ENCODE measurements at places on chromosomes 16 and 17. TPM values are rescaled to one million over a fixed set of nuclear protein-coding genes. Genes with fewer than 3 reads are reported as not detected.

The CASKIN1 gene
- total RNA-seq: 9.0 TPM

The KCNH4 gene
- total RNA-seq: not detected

- peaks cover 20% of the 10 kb centered on the region for H3K4me1 ChIP-seq
- DNase-seq: peak; percentile 32
- no peaks in the 10 kb centered on the region for H3K36me3 ChIP-seq
- H3K27me3 ChIP-seq: peaks cover 11% of the 10 kb centered on the region
- H3K4me3 ChIP-seq: no peak overlapping the region
Observed at GRCh38 chr17:79993390-79994227, 42.1 kb downstream of the TBC1D16 start.

- peaks cover 26% of the 10 kb centered on the region for H3K4me1 ChIP-seq
- no peak overlapping the region for H3K27ac ChIP-seq
- no peak for DNase-seq
- no peaks in the 10 kb centered on the region for H3K36me3 ChIP-seq
- no peaks in the 10 kb centered on the region for H3K27me3 ChIP-seq
Observed at GRCh38 chr17:38653230-38653629, 21.5 kb downstream of the EPOP start.

DNA sequence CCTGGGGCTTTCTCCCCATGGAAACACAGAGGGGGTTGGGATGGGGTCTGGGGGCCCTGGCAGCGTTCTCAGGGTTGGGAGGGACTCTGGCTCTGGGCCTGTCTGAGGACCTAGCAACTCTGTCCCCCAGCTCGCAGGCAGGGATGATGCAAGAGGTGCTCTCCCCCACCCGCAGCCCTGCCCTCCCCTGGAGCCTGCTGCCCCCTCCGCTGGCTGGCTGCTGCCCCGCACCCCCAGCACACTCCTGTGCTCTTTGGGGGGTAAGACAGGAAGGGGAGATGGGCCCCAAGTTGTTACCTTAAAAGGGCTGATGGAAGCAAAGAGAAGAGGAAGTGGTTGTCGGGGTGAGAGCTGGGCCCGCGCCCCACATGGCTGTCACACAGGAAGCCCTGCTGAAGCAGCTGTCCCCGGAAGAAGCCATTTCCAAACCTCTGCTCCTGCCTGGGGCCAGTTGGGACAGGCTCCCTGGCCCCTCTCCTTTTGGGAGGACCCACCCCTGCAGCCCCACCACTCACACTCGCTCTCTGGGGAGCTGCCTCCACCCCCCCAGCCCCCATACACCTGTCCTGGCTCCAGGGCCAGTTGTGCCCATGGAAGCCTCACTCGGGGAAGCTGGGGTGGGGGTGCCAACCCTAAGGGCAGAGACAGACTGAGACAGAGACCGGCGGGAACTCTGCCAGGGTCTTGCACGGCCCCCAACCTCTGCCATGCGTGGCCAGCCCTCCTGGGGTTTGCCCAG lies 2.5 kb downstream of the CORO1A start:
- H3K4me3 ChIP-seq: no peak overlapping the region
- no peak for DNase-seq
- peaks cover 2% of the 10 kb centered on the region for H3K4me1 ChIP-seq

DNA sequence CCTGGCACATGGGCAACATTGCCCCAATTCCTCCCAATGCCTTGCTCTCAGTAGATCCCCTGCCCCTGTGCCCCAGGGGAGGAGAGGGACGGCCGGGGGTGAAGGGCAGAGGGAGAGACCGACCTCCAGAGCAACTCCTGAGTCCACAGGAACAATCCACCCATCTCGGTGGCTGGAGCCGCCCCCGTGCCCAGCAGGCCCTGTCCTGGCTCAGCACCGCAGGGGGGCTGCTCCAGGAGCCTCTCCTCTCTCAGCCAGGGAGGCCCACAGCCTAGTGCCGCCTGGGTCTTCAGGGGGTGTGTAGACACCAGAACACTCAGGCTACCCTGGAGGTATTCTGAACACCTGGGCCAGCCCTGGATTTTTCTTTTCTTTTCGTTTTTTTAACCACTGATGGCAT lies 233.7 kb upstream of the SDK2 start:
- H3K4me1 ChIP-seq: peaks cover 6% of the 10 kb centered on the region
- H3K27ac ChIP-seq: no peak overlapping the region
- no peak overlapping the region for H3K4me3 ChIP-seq

- no peaks in the 10 kb centered on the region for H3K4me1 ChIP-seq
- H3K27ac ChIP-seq: no peak overlapping the region
- H3K36me3 ChIP-seq: no peaks in the 10 kb centered on the region
- no peak overlapping the region for H3K4me3 ChIP-seq
Observed at GRCh38 chr16:3119701-3120408, 7.5 kb downstream of the ZNF205 start.

GRCh38 chr17:41680426-41681040 lies 8.2 kb upstream of the EIF1 start:
- H3K27ac ChIP-seq: no peak overlapping the region
- no peaks in the 10 kb centered on the region for H3K27me3 ChIP-seq
- no peak for DNase-seq
- H3K4me3 ChIP-seq: no peak overlapping the region

DNA sequence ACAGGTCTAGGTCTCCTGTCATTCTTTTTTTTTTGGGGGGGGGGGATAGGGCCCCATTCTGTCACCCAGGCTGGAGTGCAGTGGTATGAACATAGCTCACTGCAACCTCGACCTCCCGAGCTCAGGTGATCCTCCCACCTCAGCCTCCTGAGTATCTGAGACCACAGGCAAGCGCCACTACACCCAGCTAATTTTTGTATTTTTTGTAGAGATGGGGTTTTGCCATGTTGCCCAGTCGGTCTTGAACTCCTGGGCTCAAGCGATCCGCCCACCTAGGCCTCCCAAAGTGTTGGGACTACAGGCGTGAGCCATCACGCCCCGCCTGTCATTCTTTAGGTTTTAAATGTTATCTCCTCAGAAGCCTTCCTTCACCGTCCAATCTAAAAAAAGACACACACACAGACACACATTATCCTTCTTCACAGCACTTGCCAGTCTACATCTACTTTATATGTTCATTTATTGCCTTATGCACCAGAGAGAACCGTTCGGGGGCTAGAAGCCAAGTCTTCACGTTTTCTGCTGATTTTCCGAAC lies 694 bp downstream of the MRPL27 start:
- DNase-seq: no peak
- H3K4me1 ChIP-seq: peaks cover 6% of the 10 kb centered on the region
- H3K27ac ChIP-seq: no peak overlapping the region
- peak overlapping the region; percentile 85 for H3K4me3 ChIP-seq

DNA sequence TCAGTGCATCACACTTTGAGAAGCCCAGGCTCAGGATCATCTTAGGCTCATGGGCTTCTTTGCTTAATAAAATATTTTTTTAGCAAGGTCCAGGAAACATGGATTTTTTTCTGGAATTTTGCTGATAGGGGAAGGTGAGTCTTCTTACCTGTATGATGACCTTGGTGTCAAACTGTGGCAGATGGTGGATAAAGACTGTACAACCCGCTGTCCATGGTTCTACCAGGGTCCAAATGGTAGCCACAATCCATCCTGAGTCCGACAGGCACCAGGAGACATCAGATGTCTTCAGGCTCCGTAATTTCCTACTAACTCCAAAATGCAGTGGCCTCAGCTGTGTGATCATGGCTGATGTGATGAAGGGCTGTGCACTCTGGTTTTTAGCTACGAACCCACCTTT lies 27.8 kb downstream of the ACSM1 start:
- no peak overlapping the region for H3K27ac ChIP-seq
- H3K4me3 ChIP-seq: no peak overlapping the region
- DNase-seq: no peak
- H3K4me1 ChIP-seq: no peaks in the 10 kb centered on the region

GRCh38 chr17:50550661-50551432 lies 3.9 kb downstream of the SPATA20 start:
- H3K36me3 ChIP-seq: no peaks in the 10 kb centered on the region
- H3K4me3 ChIP-seq: no peak overlapping the region
- peak; percentile 95 for DNase-seq
- peaks cover 8% of the 10 kb centered on the region for H3K4me1 ChIP-seq

DNA sequence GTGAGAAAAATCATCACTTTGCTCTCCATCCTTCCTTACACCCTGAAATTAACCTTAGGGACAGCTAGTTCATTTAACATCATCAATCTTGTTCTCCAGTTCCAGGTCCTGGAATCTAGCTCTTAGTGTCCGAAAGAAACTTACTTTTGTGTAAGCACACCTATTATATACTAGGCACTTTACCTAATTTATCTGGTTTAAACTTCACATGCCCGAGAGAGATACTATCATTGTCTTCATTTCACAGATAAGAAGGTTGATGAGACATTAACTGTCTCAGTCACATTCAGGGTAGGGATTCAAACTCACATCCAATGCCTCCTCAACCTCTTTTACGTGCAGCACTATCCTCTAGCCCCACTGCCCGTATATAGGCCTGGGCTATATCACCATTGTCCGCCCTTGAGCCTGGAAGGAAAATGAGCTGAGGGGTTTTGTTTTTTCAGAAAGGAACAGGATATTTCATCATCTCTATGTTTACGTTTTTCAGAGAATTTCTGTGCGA lies 501 bp upstream of the AP2B1 start:
- peak overlapping the region; percentile 91 for H3K27ac ChIP-seq
- H3K4me1 ChIP-seq: peaks cover 13% of the 10 kb centered on the region
- H3K36me3 ChIP-seq: no peaks in the 10 kb centered on the region
- H3K27me3 ChIP-seq: peaks cover 12% of the 10 kb centered on the region

DNA sequence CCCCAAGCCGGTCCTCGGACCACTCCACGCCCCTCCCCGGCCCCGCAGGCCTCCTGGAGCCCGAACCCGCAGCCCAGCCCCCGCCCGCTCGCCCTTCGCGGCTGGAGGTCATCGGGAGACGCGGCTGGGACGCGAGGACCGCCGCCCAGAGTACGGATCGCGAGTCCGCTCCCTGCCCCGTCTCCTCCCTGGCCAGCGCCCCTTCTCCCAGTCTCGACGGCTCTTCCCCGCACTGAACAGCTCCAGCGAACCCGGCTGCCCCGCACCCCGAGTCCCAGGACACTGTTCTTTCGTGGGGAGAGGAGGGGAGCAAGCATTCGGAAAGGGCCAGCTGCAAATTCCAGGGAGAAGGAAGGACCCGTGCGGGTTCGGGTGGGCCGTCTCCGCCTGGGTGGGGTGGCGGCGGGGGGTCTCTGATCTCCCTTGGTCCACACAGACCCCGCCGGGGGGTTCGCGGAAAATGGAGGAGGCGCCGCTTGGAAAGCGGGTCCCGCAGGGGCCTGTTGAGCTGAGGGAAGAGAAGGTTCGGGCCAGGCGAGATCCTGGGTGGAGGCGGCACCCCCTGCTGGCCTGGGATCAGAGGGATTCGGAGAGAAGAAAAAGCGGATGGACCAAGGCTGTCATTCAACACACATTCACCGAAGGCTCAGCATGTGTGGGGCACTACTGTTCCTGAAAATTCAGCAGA lies 632 bp upstream of the RTN4RL1 start:
- peaks cover 90% of the 10 kb centered on the region for H3K27me3 ChIP-seq
- peak; percentile 74 for DNase-seq
- H3K4me1 ChIP-seq: peaks cover 23% of the 10 kb centered on the region
- peak overlapping the region; percentile 62 for H3K4me3 ChIP-seq

- no peaks in the 10 kb centered on the region for H3K27me3 ChIP-seq
- H3K36me3 ChIP-seq: peaks cover 13% of the 10 kb centered on the region
- H3K4me1 ChIP-seq: peaks cover 13% of the 10 kb centered on the region
Observed at GRCh38 chr17:6577686-6578263, 21.4 kb upstream of the PITPNM3 start.

DNA sequence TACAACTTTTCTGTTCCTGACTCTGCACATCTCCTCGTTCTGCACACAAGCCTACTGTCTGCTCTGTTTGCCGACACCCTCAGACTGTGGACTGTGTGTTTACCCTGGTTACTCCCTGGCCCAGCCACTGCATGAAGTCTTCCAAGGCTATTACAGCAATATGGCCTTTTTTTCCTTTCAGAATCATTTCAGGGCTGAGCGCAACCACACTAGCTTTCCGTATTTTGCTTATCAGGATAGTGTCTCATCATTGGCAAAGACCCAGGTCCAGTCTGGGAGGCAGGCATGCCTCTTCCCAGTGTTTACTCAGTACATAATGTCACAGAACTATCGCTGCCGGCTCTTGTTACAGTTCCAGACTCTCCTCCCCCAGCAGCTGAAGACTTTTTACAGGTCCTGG lies 10.1 kb downstream of the DNAH9 start:
- no peak for DNase-seq
- peak overlapping the region; percentile 12 for H3K4me3 ChIP-seq
- H3K27ac ChIP-seq: peak overlapping the region; percentile 70
- no peaks in the 10 kb centered on the region for H3K36me3 ChIP-seq
- H3K27me3 ChIP-seq: no peaks in the 10 kb centered on the region

- peaks cover 4% of the 10 kb centered on the region for H3K4me1 ChIP-seq
- H3K27ac ChIP-seq: no peak overlapping the region
- H3K27me3 ChIP-seq: peaks cover 46% of the 10 kb centered on the region
- H3K4me3 ChIP-seq: peak overlapping the region; percentile 82
- no peak for DNase-seq
- H3K36me3 ChIP-seq: no peaks in the 10 kb centered on the region
Observed at GRCh38 chr17:64128787-64129514, 993 bp downstream of the ERN1 start.

DNA sequence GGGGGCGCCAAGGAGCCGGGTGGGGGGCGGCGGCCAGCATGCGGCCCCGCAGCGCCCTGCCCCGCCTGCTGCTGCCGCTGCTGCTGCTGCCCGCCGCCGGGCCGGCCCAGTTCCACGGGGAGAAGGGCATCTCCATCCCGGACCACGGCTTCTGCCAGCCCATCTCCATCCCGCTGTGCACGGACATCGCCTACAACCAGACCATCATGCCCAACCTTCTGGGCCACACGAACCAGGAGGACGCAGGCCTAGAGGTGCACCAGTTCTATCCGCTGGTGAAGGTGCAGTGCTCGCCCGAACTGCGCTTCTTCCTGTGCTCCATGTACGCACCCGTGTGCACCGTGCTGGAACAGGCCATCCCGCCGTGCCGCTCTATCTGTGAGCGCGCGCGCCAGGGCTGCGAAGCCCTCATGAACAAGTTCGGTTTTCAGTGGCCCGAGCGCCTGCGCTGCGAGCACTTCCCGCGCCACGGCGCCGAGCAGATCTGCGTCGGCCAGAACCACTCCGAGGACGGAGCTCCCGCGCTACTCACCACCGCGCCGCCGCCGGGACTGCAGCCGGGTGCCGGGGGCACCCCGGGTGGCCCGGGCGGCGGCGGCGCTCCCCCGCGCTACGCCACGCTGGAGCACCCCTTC lies 484 bp downstream of the FZD2 start:
- peaks cover 43% of the 10 kb centered on the region for H3K4me1 ChIP-seq
- H3K4me3 ChIP-seq: peak overlapping the region; percentile 95
- H3K36me3 ChIP-seq: no peaks in the 10 kb centered on the region
- peak; percentile 79 for DNase-seq

DNA sequence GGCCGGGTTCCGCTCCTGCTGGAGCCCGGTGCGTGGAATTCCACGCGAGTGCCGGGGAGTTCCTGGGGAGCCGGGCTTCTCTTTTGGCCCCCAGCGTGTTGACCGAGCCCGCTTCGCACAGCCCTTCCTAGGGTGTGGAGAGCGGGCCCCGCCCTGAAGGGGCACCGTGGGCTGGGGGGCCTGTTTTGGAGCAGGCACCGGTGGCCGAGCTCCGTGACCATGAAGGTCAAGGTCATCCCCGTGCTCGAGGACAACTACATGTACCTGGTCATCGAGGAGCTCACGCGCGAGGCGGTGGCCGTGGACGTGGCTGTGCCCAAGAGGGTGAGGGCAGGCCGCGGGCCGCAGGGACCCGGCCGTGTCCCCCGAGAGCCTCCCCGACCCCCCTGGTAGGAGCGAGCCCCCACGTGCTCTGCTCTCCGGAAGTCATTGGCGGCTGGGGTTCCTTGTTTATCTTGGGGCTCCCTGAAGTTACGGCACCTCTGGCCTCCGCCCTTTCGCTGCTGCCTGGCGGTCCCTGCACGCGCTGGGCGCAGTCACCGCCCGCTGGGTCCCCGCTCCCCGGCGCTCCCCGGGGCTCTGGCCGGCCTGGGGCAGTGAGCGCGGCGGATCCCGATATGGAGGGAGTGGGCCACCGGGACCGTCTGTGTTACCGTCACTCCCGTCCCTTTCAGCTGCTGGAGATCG lies 528 bp downstream of the HAGHL start:
- peak overlapping the region; percentile 43 for H3K4me3 ChIP-seq
- peaks cover 45% of the 10 kb centered on the region for H3K27me3 ChIP-seq
- H3K4me1 ChIP-seq: peaks cover 8% of the 10 kb centered on the region
- peak; percentile 50 for DNase-seq
- no peaks in the 10 kb centered on the region for H3K36me3 ChIP-seq
